HT-29 (cell line): ENCODE measurements at places on chromosomes 4 and X. TPM values are rescaled to one million over a fixed set of nuclear protein-coding genes. Genes with fewer than 3 reads are reported as not detected.
A peak's percentile ranks its signal among the peaks of the same experiment; 100 is the strongest.

Gene LEF1
- 0.10 and 0.21 TPM in 2 replicates for total RNA-seq

Gene NAA15
- 18.2 and 19.1 TPM in 2 replicates for total RNA-seq

Gene ACSL4
- total RNA-seq: 30.2 and 37.8 TPM in 2 replicates

Gene ITGB1BP2
- total RNA-seq: 1.7 and 2.2 TPM in 2 replicates

Gene CXCL3
- total RNA-seq: 1.1 and 1.5 TPM in 2 replicates

GRCh38 chrX:70398899-70399298, 24.2 kb upstream of the GDPD2 start:
- no peak for DNase-seq

GRCh38 chr4:119212964-119213606, 572 bp downstream of the USP53 start:
- DNase-seq: peak; percentile 86

- DNase-seq: no peak
Measured at GRCh38 chr4:182297659-182298058, 54.5 kb downstream of the TENM3 start.

GRCh38 chr4:84957514-84958420, 8.7 kb downstream of the WDFY3 start:
- no peak for DNase-seq

DNA sequence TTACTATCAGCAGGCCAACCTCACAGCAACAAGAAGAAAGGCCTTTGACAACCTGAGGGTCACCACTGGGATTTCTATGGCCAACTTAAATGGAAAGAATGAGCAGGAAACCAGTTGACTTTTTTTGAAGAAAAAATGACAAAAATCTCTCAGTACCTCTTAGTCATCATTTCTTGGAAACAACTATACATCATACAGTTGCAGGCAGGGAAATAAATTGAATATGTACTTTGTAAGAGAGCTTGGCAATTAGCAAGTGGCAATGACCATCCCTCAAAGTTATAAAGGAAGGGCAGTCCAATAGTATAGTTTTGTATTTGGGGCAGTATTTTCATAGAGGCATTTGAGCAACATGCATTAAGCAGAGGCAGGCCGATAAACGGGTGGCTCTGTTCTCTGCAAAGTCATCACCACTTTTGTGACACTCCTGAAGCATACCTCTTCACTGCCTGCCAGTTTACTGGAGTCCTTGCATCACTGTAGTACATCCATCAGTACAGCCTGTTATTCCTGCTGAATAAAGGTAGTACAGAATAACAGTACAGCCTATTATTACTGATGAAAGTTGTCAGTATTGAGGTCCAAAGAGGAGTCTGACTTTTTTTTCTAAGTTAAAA, 83.3 kb upstream of the AMELX start:
- DNase-seq: no peak

GRCh38 chr4:153643406-153644383, 40.4 kb upstream of the TLR2 start:
- DNase-seq: peak; percentile 63

GRCh38 chr4:38620065-38620464, 43.9 kb upstream of the KLF3 start:
- DNase-seq: peak; percentile 26

- no peak for DNase-seq
Measured at GRCh38 chr4:113959539-113959937, 19.9 kb downstream of the ARSJ start.

DNA sequence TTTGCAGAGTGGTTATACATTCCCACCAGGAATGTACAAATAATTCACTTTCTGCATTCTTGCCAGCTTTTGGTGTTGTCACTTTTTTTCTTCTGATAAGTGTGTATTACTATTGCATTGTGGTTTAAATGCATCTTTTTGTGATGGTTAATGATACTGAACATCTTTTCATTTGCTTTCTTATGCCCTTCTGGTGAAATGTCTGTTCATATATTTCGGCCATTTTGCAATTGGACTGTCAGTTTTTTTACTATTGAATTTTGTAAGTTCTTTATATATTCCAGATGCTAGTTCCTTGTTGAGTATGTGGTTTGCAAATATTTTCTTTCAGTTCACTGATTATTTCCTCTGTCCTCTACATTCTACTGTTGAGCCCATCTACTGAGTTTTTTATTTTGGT, 19.4 kb upstream of the BMP2K start:
- DNase-seq: no peak

DNA sequence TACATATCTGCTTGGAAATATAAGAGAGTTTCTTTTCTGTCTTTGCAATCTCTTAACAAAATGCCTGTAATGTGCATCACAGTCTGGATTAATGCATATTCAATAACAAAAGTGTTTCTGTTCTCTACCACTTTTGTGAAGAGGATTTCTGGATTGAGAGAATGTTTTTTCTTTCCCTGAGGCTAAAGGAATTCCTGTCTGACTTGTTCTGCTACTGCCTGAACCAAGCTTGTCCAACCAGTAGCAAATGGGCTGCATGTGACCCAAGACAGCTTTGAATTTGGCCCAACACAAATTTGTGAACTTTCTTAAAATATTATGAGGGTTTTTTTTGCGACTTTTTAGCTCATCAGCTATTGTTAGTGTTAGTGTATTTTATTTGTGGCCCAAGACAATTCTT, 1133.9 kb downstream of the SH3BGRL start:
- no peak for DNase-seq

- no peak for DNase-seq
Measured at GRCh38 chr4:52196606-52197130, 145.6 kb downstream of the SPATA18 start.

DNA sequence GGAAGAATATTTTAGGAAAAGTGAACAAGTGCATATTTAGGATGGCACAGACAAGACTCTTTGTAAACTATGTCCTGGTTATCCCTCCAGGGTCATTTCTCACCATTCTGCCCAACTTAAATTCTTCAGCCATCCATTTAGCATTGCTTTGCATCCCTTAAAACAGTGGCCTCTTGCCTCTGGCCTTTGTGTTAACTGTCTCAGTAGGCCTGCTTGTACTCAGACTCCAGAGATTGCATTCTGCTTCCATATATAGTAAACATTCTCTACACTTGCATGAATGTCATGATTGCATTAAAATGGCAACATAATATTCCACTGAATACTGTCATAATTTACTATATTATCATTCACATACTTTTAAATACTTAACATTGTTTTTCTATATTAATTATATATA, 43.2 kb downstream of the NR3C2 start:
- no peak for DNase-seq

GRCh38 chr4:86280246-86280645, 79.6 kb downstream of the MAPK10 start:
- DNase-seq: no peak

DNA sequence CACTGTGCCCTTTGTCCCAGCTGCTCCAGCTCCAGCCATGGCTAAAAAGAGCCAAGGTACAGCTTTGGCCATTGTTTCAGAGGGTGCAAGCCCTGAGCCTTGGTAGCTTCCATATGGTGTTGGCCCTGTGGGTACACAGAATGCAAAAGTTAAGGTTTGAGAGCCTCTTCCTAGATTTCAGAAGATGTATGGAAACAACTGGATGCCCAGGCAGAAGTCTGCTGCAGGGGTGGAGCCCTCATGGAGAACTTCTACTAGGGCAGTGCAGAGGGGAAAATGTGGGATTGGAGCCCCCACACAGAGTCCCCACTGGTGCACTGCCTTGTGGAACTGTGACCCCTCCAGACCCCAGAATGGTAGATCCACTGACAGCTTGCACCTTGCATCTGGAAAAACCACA, 70.9 kb upstream of the MSX1 start:
- no peak for DNase-seq

DNA sequence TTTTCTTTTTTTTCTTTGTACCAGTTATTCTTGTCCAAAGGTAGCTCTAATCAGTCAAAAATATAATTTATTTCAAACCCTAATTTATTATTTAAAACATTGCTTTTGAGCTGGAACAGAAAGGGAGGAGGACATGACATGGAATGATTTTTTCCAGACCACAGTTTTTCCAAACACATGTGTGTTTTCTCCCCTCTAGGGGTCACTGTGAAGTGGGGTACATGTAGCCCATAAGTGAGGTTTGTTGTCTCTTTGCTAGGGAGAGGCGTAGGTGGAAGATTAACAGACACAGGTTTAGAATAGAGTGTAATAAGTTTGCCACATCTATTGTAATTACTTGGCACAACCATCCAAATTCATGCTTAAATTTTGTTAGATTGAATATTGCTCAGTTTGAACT, 83.0 kb downstream of the TNIP2 start:
- peak; percentile 25 for DNase-seq

DNA sequence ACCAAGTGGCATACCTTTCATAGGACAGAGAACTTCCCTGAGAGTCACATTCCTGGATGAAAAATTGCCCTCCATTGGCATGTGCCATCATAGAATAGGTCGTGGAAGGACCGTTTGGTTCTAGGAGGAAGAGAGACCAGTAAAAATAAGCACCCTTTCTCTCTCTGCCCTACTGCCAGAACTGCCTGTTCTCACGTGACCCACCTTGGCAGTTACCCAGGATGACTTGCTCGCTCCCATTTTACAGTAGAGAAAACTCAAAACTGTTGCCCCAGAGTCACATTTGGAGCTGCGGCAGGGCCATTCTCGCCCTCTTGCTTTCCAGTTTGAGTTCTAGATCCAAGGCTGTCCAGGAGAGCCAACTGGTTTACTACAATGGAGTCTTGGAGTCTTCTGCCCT, 1.1 kb upstream of the NLGN3 start:
- no peak for DNase-seq

GRCh38 chr4:10622728-10623127, 61.8 kb downstream of the CLNK start:
- DNase-seq: peak; percentile 14

DNA sequence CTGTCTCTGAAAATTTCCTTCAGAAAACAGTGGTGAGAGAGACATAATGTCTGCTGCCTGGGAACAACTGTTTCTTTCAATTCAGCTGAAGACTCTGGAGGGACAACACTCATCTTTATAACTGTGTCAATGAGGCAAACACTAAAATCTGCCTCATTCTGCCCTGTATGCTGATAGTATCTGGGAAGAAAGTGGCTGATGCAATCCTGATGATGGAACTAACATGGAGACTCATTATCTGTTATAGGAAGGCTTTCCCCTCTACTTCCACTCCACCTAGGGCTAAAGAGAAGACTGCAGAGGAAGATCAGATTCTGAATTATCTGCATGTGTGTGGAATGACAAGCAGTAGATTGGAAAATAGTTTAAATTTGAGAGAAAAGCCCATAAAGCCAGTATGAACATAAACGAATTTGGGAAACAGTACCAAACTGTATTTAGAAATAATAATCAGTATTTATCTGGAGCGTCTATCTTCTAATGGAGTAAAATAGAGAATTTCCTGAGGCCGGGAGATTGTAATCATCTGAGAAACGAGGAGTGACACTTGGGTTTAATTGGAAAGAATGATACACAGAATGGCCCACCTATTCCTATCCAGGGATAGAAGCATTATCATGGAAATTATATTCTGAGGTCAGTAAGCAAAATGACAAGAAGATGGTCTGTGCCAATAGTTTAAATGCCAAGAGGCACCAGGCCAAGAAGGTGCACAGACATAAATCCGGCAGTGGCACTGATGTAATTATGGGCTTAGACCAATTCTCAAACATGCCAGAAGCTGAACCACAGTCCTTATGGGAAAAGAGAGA, 85.4 kb downstream of the SHISA3 start:
- DNase-seq: no peak

GRCh38 chrX:132622130-132622529, 133.3 kb upstream of the MBNL3 start:
- DNase-seq: no peak

DNA sequence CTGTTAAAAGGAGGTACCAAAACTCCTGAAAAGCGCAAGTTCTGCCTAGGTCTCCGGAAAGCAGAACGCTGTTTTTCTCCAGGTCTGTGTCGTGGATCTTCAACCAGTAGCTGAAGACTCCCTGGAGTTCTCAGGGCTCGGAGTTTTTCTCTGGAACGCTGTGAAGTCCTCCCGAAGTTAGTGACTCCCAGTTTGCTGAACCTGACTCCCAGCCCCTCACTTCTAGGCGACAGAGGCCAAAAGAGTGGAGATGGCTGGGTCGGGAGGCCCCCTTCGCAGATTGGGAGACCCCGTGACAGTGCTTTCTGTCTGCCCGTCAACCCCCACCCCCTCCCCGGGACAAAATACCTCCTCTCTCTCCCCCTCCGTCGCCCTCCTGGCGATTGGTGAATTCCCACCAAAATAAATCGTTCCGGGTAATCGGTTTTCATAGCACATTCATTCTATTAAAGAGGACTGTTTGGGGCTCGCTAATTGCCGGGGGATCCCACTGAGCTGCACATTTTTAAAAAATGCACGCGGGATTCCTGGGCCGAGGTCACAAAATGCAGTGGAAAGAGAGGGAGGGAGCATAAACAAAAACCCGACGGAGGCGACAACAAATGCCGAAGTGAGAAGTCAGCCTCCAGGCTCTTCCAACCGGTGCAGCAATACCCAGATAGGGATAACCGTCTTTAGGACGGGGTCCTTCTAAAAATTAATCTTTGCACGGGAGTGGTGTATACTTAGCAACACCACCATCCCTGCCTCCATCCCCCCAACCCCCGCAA, 4.0 kb upstream of the MSX1 start:
- no peak for DNase-seq

- DNase-seq: no peak
Measured at GRCh38 chr4:39021631-39022030, 10.6 kb downstream of the TMEM156 start.
